ENCODE measurements at places on chromosomes 7 and 10.

GRCh38 chr10:69538461-69538860 lies 34.8 kb downstream of the NEUROG3 start:
- DNase-seq, result no peak

- DNase-seq, result no peak
Observed at GRCh38 chr10:110447886-110448285, 49.8 kb upstream of the DUSP5 start.

DNA sequence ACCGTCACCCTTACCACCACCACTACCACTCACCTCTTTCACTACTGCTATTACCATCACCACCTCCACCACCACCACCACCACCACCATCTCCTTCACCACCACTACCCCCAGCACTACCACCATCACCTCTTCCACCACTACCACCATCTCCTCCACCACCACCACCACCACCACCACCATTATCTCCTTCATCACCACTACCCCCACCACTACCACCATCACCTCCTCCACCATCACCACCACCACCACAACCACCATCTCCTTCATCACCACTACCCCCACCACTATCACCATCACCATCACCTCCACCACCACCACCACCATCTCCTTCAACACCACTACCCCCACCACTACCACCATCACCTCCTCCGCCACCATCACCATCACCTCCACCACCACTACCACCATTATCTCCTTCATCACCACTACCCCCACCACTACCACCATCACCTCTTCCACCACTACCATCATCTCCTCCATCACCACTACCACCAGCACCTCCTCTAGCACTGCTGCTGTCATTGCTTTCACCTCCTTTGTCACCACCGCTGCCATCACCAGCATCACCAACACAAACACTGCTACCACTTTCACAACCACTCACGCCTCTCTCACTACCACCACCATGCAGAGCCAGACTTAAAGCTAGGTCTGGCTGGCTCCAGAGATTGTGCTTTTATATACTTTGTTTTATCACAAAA lies 109.3 kb downstream of the ICA1 start:
- no peak for DNase-seq

DNA sequence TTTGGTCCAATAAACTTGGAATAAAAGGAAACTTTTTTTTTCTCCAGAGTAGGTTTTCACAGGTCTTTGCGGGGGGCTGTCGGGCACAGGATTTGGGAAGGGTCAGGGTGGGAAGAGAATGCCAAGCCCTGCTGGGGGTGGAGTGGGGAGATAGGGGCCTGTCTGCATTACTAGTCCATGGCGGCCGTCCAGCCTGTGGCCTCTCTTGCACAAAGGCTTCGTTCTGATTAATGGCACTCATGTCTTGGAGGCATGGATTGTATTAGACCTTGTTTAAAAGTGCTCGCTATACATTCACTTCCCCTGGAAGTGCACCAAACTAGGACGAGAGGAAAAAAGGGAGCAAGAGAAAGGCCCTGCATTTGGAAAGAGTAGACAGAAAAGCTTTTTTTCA lies 37.2 kb downstream of the LRMDA start:
- no peak for DNase-seq

GRCh38 chr10:51606825-51607462 lies 92.5 kb downstream of the CSTF2T start:
- DNase-seq, result no peak

DNA sequence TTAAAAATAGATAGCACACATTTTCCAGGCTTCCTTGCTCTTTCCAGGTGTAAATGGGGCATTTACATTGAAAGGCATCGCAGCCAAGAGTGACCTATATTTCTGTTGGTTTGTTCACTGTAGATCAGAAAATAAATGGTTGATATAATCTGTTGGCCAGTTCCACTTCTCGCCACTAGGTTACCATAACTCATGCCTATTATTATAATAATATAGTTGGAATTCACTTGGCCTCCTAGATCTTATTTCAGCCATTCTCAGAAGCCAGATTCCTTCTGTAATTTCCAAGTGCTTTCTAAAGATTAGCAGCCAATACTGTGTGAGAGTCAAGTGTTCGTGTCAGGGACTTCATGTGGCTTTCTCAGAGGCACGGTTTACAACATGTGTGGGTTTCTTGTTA lies 179.5 kb downstream of the DNAH11 start:
- no peak for DNase-seq

GRCh38 chr7:28711114-28711513 lies 247.0 kb downstream of the TRIL start:
- DNase-seq, result no peak

DNA sequence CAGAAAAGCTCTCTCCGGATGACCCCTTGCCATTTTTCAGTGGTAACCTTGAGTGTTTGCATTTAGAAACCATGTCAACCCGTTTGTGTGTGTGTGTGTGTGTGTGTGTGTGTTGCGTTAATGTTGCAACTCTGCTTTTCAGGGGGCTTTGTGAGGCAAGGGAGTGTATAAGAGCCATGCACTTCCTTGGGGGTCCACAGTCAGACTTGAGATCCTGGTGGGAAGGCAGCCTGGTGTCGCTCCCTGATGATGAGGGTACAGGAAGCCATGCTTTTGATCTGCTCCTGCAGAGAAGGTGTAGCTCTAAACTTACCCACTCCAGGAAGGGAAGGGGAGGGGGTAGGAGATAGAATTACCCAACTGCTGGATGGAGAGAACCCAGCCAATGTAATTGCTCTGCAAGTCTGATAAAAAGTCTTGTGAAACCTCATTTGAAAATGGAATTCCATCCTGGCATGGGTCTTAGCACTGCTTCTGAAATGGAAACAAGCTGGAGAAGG lies 10.7 kb downstream of the GRK5 start:
- DNase-seq, result no peak

DNA sequence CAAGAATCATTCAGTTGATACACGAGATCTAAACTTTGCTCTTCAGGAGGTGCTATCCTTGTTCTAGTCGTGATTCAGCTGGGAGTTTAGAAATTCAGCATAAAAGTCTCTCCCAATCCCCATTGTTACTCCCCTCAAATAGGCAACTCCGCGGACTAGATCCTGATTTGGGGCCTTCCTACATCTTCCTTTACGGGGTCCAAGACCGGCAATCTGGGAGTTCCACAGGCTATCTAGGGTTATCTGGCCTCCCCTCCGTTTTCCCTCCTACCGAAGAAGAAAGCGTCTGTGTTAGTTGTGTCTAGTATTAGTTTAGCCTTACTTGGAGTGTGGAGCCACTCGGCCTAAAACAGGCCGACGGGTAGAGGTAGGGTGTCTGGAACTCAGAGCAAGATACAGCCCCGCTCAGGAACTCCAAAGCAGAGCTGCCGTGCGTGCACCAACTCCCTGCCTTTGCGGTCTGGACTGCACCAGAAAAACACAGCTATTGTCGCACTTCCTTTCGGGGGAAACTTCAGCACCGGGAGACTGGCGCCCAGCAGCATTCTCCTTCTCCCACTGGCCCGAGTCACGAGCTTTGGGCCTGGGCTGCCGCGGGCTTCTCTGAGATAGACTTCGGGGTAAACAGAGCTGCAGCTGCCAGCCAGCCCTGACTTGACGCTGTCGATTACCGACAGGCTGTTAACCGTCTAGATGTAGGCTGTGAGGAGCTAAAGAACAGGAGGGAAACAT lies 1.5 kb upstream of the DLX5 start:
- no peak for DNase-seq

GRCh38 chr10:34748767-34749166 lies 66.3 kb downstream of the PARD3 start:
- no peak for DNase-seq

GRCh38 chr7:108083980-108084379 lies 46.2 kb downstream of the LAMB4 start:
- DNase-seq, result no peak

- no peak for DNase-seq
Observed at GRCh38 chr10:90205340-90205739, 503.9 kb downstream of the KIF20B start.

DNA sequence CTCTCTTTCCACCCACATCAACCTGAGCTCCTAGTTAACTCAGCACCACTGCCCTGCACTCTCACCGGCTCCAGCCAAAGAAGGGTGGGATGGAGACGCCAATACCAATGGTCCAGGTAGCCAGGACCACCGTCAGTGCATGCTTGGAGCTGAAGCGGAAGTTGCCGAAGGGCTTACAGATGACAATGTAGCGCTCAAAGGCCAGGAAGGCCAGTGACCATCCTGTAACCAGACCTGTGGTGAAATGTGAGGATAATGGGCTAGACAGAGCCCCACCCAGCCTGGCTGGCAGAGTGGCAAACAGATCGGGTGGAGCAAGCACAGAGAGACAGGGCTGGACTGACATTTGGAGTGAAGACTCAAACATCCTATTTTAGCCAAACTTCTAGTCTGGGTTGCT lies 673 bp downstream of the OPN1SW start:
- no peak for DNase-seq

GRCh38 chr10:93816123-93816747 lies 58.5 kb downstream of the LGI1 start:
- DNase-seq, result peak; percentile 54

- DNase-seq, result peak; percentile 47
Observed at GRCh38 chr10:32982911-32983909, 25.2 kb upstream of the ITGB1 start.

DNA sequence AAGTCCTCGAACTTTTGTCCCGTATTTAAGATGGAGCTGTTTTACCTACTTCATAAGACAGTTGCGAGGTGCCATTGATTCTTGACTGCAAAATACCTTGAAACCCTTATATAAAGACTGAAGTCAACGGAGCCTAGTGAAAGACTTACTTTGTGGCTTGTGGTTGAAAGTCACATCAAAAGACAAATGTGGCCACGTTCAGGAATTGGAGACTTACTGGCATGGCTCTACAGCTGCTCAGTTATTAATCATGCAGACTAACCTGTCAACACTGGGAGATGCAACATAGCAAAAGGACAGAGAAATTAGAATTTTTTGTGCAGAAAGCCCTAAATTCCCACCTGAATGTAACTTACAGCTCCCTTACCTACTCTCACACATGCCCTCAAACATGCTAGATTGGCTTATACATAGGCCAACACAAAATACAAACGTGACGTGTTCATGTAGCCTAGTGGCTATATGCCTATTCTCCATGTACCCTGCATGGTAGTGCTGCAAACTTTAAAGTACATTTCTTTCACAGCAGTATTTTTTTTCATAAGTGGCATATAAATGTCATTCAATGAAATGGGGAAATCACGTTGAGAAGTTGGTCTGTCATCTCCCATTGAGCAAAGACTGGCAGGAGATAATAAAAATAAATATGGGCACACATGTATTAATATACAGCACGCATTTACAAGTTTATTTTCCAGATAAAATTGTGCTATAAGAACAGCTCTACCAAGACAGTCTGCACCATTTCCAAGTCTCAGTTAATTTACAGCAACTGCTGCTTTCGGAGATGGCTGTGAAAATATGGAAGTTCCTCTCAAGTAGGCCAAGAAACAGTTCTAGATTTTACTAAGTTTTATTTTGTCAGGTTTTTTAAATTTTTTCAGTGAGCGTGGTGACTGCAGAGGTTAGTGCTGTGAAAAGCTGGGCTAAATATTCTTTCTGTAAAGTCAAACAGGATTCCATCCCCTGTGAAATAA lies 170.4 kb upstream of the C7orf33 start:
- no peak for DNase-seq

- DNase-seq, result no peak
Observed at GRCh38 chr10:113027230-113027573, 77.2 kb downstream of the TCF7L2 start.

DNA sequence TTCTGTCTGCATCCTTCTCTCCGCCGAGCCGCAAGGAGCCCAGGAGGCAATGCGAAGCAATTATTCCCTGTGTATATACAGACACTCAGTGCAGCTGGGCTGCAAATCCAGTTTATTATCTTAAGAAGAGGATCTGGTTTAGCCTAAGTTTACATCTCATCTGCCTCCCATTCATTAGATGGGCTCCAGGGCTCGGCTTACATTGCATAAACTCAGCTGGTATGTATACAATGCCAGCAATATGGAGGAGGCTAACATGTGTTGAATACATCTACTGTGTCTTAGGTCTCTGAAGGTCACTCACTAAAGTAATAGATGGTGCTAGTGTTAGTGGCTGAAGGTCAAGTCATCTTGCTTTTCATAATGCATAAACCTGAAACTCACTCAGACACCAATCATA lies 996.8 kb downstream of the KCNMA1 start:
- no peak for DNase-seq

GRCh38 chr7:106625678-106626301 lies 35.2 kb downstream of the CCDC71L start:
- DNase-seq, result no peak

GRCh38 chr10:86952106-86952505 lies 5.3 kb downstream of the MMRN2 start:
- DNase-seq, result no peak

DNA sequence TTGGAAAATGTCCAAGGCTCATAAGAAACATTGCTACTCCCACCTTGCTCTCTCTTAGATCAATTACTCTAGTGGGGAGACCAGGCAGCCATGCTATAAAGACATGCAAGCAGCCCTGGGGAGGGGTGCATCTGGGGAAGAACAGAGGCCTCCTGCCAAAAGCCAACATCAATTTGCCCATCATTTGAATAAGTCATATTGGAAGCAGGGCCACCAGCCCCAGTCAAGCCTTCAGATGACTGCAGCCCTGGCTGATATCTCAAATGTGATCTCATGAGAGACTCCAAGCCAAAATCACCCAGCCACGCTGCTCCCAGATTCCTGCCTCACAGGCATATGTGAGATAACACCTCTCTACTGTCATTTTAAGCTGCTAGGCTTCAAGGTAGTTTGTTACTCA lies 157.5 kb upstream of the PDE1C start:
- DNase-seq, result no peak

DNA sequence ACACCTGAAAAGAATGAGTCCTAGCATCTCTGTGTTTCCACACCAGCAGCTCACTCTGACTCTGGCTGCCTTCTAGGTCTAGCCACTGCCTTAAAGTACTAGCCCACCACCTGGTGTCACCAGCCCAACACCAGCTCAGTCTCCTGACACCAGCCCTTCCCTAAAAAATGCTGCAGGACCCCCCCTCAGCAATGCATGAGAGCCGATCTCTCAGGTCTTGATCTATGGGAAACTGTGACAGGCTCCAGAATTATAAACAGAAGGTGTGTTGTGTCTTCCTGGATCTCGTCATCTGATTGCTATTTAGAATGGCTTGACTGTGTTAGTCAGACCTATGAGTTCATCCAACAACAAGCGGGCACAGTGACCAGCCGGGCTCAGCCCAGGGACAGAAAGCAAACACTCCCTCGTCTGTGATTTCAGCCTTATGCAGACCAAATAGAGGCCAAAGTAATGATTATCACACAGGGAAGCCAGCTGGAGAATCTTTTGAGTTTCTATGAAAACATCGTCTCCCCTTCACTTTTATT lies 66.6 kb downstream of the CUBN start:
- no peak for DNase-seq
